ENCODE measurements at places on chromosomes 2 and 18. TPM values are rescaled to one million over a fixed set of nuclear protein-coding genes. Genes with fewer than 3 reads are reported as not detected.

Gene LDLRAD4
- total RNA-seq, result 0.50 TPM

Gene NT5C1B
- total RNA-seq, result not detected

Gene GAL3ST2
- 0.27 TPM for total RNA-seq

Gene SERPINB4
- total RNA-seq, result not detected

Gene GULP1
- total RNA-seq, result 94.4 TPM

DNA sequence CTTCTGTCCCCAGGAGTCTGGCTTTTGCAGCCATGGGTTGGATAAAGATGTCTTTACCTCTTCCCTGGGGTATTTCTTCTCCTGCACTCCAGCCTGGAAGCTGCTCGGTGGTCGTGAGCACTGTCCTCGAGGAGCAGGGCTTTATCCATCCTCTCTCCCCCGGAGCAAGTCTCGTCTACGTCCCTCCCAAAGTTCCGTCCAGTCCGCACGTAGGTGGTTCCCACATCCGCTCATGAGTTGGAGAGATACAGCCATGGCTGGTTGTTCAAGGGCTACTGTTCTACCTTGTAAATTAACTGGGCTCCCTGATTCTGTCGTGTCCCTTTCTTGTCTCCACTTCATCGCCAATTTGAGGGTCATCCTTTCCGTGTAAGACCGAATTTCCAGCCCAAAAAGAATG is 47.1 kb downstream of the TRAPPC12 start:
- DNase-seq, result no peak

DNA sequence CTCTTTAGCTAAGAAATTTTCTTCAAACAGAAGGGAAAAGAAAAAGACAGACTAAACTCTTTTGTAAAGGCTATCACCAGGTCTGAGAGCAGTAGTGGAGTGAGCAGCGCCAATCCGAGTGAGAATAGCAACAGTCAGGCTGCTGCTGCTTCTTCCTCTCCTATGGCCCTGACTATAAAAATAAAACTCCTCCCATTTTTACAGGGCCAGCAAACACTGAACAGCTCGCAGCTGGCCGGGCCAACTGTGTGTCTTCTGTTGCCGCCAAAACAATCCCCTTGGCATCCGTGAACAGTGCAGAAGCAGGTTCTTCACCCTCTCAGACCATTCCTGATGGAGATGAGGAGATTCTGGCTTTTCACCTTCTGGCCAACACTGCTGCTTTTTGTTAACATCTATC is 124.5 kb downstream of the CNTNAP5 start:
- no peak for DNase-seq

DNA sequence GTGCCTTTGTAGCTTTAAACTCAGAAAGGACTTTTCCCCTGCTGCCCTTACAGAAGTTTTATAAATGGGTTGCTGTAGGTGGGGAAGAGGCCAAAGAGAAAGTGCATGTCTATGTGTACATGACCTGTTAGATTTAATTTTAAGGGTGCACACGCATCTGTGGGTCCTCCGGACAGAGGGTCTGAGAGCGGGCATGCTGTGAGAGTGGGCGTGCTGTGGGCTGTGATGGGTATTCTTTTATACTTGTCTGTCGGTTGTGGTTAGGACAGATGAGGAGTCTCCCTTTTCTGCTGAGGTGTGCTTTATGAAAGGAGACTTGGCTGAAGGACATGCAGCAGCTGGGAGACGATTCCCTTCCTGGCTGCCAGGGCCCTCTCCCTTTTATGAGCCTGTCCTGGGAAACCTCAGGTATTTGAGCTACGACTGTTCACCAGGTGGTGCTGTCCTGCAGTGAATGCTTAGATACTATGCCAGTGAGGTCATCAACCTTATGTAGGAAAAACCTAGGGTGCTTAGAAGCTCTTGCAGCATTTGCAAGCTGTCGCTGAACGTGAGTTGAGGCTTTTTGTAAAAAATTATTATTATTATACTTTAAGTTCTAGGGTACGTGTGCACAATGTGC is 67.5 kb downstream of the TANC1 start:
- peak; percentile 55 for DNase-seq

DNA sequence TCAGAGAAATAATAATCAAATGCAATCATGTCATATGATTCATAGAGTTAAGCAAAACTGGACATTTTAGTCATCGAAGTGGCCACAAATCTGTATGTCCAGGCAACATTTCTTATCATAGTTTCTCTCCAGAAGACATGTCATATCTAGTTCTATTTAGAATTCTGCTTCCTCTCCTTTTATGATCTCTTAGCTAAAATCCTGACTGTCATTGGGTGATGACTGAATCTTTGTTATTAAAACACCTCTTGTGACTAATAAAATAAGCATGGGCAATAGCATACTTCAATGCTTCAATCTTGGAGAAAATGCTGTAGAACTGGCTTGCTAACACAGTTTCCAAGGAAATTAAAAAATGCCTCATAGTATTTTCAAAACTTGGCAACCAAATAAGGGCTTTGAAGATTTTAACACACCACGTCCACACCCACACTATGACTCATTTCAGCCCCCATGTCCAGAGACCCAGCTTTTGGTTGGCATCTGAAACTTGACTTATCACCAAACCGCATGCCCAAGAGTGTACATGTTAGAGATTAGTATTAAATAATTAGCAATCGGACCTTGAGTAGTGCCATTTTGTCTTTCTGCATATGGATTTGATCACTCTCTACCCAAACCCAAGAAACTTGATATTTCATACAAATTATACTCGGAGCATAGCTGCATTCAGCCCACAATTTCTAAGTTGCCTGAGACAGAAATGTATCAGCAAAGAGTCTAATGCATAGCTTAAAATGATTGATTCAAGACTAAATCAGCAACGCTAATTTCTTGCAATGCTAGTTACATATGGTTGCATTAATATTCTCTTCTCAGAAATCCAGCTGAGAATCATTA is 106.5 kb upstream of the ETAA1 start:
- DNase-seq, result peak; percentile 72

DNA sequence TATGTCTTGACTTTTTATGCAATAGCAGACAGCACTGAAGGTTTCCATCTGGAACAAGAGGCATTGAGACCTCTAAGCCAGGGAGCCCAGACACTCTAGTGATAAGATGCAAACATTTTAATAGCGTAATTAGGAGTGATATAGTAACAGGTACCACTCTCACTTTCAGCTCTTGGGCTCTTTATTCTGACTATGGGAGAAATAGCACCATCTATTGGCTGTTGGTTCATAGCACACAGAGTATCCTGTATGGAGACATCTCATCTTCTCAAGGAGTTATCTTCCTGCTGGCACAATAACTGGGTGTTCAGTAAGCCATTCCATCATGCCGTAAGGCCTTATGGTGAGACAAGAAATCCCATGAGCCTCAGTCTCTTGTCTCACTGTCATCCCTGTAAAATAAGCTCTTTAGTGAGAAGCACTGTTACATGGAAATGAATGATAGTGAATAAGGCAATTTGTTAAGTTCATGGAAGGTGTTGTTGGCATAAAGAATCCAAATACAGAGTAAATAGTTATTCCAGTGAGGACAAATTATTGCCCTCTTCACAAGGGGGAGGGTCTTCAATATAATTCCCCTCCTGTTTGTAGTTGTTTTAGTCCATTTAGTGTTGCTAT is 48.3 kb downstream of the THUMPD2 start:
- no peak for DNase-seq

DNA sequence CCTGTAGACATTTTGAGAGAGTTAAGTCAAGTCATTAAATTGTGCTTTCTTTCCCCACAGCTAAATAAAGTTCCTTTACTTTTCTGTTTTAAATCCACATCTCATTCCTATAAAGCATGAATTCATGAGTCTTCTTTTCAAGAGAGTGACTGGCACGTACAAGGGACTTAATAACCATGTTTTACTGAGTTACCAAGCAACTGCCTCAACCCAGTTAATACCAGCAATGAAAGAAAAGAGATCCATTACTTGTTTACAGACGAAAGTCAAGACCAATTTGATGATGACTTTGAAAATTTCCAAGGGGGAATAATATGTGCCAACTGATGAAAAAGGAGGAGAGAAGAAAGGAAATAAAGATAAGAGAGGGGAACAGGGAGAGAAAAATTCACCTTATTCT is 1082.5 kb upstream of the GYPC start:
- DNase-seq, result no peak
